Type B pancreatic cell (in vitro differentiated cells): ENCODE measurements at places on chromosomes 5 and 9.
A peak's percentile ranks its signal among the peaks of the same experiment; 100 is the strongest.

- DNase-seq: no peak
Observed at GRCh38 chr9:70959366-70959765, 162.1 kb downstream of the TRPM3 start.

DNA sequence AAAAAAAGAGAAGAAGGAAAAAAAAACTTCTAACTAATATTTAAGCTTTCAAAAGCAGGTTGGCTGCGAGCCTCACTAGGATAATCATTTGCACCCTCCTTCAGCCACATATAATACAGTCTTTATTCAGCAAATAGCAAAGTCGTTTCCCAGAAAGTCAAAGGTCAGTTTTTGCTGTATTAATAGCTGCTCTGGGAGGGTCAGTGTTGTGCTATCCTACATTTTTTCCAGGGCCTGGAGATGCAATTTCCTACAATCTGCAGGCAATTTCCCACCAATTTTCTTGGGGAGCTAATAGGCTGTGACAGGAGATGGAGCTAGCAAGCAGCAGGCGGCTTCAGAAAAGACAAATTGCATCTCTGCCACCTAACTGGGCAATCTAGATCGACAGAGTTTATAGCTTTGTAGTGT is 136.8 kb downstream of the TLE1 start:
- no peak for DNase-seq

DNA sequence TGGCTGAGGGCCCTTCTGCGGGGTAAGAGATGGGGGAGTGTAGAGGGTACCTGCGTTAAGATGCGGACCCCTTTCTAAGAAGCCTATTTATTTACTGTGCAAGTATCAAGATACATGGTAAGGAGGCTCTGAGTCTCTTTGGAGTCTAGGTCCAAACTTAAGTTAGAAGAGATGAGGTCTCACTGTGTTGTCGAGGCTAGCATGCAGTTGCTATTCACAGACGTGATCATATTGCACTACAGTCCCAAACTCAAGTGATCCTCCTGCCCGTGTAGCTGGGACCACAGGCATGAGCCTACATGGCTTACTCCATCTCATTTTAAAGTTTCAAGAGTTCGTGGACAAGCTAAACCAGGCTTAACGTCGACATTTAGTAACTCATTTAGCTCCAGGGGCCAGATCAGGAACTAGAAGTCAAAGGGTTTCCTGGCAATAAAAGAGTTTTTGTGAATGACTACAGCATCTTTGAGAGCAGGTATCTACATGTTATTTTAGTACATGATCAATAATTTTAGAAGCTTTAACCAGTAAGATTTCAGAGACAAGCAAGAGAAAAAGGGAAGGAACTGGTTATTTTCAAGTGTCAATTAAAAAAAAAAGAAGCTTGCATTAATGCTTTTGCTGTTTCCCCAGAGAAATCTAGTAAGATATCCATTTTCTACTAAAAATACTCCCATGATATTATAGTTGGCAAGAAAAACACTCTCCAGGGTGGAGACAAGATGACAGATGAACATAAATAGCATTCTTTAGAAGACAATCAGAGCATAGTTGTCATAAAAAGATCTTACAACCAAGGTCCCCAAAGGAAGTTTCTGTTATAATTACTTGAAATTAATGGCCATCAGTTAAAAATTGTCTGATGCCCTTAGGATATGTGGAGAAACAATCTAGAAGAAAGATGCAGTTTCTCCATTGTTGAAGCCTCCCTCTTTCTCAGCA is 141.3 kb downstream of the SCAMP1 start:
- DNase-seq: no peak

DNA sequence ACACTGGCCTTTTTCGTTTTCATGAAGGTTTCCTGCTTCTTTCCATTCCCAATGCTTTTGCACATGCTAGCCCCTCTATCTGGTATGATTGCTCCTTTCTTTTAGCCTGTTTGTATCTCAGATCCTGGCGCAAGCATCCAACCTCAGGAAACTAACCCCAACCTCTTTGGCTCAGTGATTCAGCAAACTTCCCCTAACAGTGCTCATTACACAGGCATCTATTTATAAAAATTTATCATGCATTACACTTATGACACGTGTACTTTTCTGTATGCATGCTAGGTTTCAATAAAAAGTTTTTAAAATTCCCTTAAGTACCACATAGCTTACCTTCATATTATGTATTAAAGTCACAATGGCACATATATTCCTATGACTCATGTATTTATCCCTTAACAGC is 218.9 kb downstream of the EPB41L4A start:
- no peak for DNase-seq

DNA sequence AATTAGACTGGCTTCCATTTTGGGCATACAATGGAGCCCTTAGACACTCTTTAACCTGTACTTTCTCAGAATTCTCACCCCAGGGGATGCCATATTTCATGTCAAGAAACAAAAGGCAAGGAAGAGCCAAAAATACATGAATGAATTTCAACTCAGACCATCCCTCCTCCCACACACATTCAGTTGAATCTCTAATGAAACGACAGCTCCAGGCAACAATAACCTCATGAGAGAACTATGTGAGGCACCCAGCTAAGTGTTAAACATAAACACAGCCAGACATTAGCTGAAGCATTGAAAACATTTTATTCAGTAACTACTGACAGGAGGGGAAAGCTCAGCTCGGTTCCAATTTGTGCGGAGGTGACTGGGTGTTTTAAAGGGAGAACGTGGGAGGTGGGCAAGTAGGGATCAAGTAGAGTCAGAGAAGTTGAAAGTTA is 1359.1 kb upstream of the CDH9 start:
- DNase-seq: no peak

- DNase-seq: no peak
Observed at GRCh38 chr5:57650360-57651069, 167.9 kb upstream of the ACTBL2 start.

- no peak for DNase-seq
Observed at GRCh38 chr9:136186386-136186785, 18.5 kb downstream of the LHX3 start.

DNA sequence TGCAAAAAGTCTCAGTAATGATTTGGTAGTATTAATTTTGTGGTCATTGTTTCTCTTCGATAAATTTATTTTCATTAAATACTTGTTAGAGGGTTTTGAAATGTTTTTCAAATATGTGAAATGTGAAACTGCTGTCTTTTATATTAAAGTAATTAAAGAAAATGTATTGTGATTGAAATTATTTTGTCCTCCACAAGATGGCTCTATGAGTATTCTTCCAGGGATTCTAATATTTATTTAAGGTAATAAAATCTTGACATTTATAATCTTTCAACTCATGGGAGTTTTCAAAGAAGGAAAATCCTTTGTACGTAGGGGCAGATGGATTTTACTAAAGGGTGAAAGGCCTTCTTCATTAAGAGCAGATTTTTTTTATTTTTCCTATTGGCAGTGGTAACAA is 19.3 kb downstream of the ISOC1 start:
- no peak for DNase-seq

GRCh38 chr9:2420543-2420942 is 201.0 kb upstream of the VLDLR start:
- no peak for DNase-seq

- no peak for DNase-seq
Observed at GRCh38 chr5:168608386-168608785, 29.2 kb upstream of the PANK3 start.

DNA sequence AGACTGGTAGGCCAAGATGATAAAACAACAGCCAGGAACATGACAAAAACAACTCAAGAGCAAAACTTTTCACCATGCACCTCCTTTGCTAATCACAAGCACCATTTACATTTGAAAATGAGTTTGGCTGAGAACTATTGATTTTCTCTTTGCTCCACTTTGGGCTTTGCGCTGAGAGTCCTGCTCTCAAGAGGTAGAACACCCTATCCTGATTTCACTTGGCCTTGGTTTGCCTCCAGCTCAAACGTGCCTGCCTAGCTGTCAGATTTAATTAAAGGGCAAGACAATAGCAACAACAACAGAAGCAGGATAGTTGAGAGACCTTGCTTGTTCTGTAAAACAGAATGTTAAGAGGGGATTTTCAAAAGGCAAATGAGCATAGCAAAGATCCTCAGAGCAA is 128.2 kb upstream of the ASTN2 start:
- DNase-seq: no peak

- DNase-seq: no peak
Observed at GRCh38 chr5:93079046-93079445, 502.0 kb downstream of the NR2F1-AS1 start.

DNA sequence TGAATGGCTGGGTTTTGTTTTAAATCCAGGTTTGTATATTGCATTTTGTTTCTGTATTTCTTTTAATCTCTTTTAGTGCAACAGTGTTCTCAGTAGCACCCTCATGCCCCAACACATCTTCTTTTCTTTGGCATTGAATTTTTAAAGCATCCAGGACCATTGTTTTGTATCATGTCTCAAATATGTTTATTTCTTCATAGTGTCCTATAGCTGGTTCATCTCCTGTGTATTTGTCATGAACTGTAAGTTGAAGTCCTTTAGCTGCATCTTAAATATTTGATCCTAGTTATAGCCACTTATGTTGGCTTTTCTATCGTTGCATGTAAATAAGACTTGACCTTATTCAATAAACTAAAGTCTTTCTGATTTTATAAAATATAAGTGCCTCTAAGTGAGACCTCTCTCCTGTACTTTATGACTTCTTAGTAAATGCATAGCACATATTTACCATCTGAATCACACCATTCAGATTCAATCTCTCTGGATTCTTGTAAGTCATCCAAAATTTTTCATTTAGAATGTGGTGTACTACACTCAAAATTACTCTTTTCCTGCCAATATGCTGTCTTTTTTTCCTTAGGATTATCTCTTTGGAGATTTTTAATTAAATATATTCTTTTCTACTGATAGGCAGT is 21.0 kb upstream of the ERCC6L2 start:
- DNase-seq: no peak

DNA sequence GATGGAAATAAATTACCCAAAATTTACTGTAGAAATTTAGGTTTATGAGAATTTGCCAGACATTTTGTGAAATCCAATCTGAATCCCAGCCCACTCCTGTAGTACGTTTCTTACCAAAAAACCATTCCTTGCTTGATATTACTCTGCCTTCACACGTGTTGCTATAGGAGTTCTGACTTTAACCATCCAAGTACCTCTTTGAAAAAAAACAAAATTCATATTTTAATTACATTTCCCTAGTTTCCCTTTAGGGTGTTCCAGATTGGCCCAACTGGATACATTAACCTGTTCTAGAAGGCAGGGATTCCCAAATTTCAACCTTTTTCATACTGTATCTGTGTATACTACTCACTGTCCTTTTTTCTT is 1.4 kb upstream of the PJA2 start:
- no peak for DNase-seq

GRCh38 chr9:8962084-8962483 is 1162.5 kb upstream of the DMAC1 start:
- no peak for DNase-seq

DNA sequence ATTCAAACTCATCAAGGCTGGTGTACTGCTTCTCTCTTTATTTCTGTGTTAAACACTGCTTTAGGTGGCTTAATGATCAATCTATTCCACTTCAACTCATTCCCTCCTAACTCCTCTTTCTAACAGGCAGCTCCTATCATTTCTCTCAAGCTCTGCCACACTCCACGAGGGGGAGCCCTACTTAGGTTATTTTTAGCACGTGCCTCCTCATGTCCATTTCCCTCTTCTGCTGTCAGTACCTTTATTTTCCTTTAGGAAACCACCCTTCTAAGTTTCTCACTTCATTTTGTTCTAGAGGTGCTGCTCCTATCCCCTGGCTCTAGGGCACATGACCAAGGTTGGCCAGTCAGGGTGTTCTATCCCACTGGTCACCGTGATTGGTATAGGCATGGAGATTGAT is 6.7 kb upstream of the BRINP1 start:
- no peak for DNase-seq

DNA sequence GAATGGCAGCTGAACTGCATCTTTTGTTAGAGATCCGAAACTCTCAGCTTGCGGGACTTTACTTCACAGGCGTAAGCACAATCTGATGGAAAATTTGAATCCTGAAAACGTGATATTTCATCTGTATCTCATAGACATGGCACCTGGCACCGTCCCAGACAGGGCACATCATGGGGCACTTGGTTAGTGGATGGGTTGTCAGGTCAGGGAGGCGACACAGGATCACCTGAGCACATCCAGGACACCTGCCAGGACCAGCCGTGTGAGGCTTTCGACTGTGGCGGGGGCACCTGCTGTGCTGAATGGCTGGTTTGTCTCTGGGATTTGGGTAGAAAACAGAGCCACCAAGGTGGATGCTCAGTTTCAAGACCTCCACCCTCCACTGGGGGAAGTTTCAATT is 11.3 kb upstream of the ZFP62 start:
- no peak for DNase-seq

DNA sequence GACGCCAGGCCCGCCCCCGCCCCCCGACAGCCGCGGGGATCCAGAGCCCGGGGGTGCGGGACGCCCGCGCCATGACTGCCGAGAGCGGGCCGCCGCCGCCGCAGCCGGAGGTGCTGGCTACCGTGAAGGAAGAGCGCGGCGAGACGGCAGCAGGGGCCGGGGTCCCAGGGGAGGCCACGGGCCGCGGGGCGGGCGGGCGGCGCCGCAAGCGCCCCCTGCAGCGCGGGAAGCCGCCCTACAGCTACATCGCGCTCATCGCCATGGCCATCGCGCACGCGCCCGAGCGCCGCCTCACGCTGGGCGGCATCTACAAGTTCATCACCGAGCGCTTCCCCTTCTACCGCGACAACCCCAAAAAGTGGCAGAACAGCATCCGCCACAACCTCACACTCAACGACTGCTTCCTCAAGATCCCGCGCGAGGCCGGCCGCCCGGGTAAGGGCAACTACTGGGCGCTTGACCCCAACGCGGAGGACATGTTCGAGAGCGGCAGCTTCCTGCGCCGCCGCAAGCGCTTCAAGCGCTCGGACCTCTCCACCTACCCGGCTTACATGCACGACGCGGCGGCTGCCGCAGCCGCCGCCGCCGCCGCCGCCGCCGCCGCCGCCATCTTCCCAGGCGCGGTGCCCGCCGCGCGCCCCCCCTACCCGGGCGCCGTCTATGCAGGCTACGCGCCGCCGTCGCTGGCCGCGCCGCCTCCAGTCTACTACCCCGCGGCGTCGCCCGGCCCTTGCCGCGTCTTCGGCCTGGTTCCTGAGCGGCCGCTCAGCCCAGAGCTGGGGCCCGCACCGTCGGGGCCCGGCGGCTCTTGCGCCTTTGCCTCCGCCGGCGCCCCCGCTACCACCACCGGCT is 1.0 kb downstream of the FOXE1 start:
- DNase-seq: no peak

- peak; percentile 89 for DNase-seq
Observed at GRCh38 chr9:126611592-126612325, 2.0 kb upstream of the LMX1B start.
